ENCODE measurements at places on chromosomes 3 and 15.

GRCh38 chr3:62942764-62943163 lies 67.5 kb upstream of the CADPS start:
- no peak for DNase-seq

GRCh38 chr15:65638681-65639089 lies 16.9 kb downstream of the SLC24A1 start:
- DNase-seq, result peak; percentile 82

DNA sequence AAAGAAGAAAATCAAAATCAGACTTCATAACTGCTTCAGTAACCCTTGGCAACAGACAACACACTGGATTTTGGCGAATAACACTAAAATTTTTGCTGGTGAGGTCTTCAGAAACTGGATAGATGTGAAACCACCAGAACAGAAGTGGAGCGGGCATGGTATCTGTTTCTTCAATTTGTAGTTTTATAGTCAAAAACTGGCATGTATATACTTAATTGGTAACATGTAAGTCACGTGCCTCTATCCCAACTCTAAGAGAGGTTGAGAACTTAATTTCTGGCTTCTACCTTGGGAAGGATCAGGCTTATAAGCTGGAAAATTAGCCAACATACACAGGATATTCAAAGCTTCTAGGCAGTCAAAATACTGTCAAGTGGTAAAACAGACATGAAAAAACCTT lies 172.6 kb upstream of the CHL1 start:
- no peak for DNase-seq

DNA sequence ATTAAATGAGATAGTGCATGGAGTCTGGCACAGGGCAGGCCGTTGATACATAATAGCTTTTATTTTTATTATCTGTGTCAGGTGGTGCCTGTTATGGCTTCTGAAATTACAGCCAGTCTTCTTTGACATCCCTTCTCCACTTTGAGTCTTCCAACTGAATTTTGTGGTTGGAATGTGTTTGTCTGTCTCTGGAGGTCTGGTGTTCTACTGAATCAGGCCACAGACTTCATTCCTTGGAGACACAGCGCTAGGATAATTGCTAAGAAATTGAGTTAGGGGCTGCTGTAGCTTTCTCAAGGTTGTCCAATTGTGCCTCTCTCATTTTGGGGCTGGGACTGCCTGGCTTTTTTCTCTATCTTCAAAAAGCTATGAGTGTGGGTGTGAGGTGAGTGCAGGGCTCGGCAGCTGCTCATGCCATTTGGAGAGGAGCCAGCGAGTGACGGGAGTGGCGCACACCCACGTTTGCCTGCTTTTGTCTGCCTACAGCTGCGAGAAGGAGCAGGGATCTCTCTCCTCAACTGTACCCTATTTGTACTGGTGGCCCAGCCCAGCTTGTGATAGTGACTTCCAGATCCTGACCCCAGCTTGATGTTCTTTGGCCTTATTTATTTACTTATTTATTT lies 49.8 kb upstream of the SYN2 start:
- peak; percentile 4 for DNase-seq

- peak; percentile 29 for DNase-seq
Observed at GRCh38 chr3:197151580-197151979, 122.0 kb upstream of the MELTF start.

GRCh38 chr15:27762471-27762870 lies 336.6 kb downstream of the OCA2 start:
- DNase-seq, result no peak

DNA sequence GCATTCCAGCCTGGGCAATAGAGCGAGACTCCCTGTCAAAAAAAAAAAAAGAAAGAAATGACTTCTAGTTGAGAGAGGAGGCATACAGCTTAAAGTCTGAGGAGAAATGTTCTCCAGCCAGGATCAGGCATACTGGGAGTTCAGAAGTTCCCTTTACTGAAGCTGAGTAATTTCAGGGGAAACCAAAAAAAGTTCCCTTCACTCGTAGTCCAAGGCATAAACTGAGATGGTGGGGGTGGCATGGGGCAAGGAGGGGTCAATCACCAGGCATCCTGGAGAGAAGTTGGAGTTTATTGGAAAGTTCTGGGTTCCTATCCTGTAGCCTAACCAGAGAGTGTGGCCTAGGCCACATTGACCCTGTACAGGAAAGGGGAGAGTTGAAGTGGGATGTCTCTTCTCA lies 5.9 kb downstream of the GPX1 start:
- DNase-seq, result peak; percentile 51

DNA sequence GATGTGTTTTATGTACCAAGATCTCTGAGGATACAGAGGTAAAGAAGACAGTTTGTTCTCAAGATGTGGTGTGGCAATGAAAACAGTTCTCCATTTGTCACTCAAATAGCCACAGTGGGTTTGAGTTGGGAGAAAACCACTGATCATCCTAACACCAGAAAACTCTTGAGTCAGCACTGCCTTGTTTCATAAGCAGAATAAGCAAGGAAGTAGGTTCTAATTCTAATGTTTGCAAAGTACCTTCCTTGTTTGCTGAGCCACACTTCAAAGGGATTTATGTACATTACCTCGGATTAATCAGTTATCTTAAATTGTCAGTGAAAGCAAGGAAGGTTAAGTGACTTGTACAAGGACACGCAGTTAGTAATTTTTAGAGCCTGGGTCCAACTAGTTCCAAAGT lies 107.8 kb upstream of the BOC start:
- DNase-seq, result no peak

- no peak for DNase-seq
Observed at GRCh38 chr15:89784686-89784960, 8.5 kb downstream of the MESP2 start.

GRCh38 chr15:32838338-32838737 lies 120.5 kb downstream of the GREM1 start:
- DNase-seq, result no peak

DNA sequence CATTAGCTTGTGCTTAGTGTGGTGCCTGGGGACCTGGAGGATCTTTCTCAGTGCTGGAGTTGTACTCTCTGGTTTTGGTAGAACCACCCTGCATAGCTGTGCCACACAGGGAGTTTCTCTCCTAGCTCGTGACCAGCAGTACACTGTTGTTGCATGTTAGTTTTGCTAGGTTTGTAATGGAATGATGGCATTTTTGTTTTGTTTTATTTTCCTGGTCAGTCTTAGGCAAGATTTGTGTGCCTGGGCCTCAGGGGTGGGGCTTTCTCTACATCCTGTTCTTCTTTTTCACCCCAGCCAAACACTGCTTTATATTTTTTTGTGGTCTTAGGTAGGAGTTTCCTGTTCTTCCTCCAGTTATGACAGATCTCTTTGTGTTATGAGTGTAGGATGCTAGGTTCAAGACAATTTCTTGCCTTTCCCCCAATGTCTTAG lies 534.5 kb upstream of the KCNMB2 start:
- DNase-seq, result no peak

- no peak for DNase-seq
Observed at GRCh38 chr3:197475514-197475913, 80.3 kb downstream of the BDH1 start.

GRCh38 chr3:106305882-106306435 lies 437.1 kb upstream of the CBLB start:
- no peak for DNase-seq

DNA sequence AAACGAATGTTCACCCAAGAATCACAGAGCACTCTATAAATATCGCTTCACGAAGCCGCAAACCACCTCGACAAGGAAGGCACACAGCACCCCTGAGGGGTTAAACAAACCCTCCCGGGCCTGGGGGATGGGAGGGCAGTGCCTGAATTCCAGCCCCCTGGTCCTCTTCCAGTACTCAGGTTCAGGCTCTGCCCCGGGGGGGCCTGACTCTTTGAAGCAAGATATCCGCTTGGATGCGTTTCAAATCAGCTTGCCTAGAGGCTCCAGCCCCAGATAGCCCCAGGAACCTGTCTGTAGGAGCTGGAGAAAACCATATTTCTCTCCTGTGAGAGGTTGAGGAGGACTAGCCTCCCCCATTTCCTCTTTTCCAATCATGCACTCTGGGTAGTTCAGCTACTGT lies 194.7 kb downstream of the WNT5A start:
- no peak for DNase-seq

GRCh38 chr15:101198800-101199199 lies 53.0 kb downstream of the CHSY1 start:
- DNase-seq, result no peak

DNA sequence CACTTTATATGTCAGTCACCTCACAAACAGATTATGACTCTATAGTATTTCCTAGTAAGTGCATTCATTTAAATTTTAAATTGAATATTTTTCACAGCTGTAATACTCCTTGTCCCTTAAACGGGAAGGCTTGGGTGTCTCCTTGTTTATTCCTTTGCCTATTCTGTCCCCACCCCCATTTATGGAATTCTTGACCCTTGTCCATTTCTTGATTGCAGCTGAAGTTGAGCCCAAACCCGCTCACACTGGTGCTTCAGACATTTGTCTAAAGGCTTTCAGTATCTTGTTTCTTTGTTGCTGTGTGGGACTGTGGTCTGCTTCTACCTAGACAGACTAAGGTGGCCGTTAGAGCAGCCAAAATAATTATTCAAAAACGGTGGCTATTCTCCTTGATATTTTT lies 449.7 kb downstream of the FOXP1 start:
- no peak for DNase-seq

- no peak for DNase-seq
Observed at GRCh38 chr15:101046826-101047225, 127.7 kb downstream of the LRRK1 start.

DNA sequence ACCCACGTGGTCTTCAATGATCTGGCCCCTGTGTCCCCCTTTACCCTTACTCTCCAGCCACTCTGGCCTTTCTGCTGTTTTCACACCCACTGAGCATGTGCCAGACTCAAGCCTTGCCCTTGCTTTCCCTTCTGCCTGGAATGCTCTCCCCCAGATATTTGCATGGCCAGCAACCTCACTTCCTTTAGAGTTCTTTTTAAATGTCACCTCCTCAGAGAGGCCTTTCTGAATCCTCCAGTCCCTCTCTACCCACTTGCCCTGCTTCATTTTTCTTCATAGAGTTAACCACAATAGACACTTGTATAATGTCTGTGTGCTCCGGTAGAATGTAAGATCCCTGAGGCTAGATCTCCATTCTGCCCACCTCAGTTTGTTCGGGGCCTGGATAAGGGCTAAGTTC lies 39.4 kb upstream of the TIPARP start:
- no peak for DNase-seq

DNA sequence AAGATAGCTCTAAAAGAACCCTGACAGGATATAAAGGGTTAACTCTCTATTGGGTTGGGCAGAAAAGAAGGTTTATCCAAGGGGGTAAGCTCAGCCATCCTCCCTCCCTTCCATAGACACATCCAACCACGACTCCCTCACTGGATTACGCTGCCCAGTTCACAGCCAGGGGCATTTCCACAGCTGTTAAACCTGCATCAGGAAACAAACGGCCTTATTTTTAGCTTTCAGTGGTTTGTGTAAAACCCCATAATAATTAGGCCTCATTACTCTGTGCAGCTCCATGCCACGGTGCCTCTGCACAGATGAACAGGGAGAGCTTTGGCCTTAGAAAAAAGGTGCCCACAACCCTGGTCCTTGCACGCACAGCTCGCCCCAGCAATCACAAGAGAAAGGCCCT lies 110.6 kb downstream of the GABRB3 start:
- no peak for DNase-seq

DNA sequence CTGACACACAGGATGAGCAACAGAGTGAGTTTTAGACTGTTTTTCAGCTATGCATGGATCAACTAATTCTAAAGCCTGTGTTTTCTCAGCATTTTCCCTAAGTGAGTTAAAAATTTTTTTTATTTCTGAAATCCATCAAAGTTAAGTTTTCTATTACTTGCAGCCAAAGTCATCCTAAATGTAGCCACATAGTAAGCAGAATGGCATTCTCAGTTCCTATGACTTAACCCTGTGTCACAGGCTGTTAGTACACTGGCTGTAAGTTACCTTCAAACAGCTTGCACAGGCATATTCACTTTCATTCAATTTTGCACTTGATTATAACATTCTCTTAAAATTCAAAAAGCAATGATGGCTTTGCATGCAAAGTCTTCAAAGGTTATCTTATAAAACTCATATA lies 368.2 kb downstream of the OCA2 start:
- DNase-seq, result no peak
